ENCODE measurements at places on chromosomes 7 and 10. TPM values are rescaled to one million over a fixed set of nuclear protein-coding genes. Genes with fewer than 3 reads are reported as not detected.

DNA sequence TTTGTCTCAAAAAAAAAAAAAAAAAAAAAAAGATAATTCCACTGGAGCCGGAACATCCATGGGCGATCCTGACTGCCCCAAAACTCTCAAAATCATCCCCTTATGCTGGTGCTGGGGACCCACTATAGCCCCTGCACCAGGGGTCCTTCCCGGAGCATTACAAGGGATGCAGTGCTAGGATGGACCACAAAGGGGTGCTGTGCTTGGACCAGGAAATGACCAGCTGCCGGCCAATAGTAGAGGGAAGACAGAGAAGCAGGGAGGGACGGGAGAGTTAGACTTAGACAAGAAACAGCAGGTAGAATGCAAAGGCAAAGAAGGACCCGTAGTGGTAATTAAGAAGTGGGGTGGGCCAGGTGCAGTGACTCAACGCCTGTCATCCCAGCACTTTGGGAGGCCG is 40.5 kb downstream of the RCC1L start:
- DNase-seq = peak; percentile 74

GRCh38 chr7:7100432-7100849 is 81.9 kb upstream of the C1GALT1 start:
- DNase-seq = peak; percentile 83

DNA sequence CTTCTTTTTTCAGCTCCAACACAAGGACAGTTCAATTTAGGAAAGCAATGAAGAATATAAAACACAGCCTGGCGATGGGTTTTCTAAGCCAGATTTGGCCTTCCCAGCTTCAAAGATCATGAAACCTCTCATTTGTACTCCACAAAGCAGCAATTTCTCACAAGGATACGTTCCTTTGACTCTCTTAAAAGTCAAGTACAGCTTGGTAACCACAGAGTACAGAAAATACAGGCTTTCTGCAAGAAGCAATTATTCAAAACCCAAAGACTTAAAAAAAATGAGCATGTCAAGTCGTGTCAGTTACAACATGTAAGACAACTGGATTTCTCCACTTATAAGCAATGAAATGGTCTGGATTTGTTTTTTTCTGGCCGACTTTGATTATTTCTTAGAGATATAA is 321.4 kb downstream of the FGFR2 start:
- no peak for DNase-seq

DNA sequence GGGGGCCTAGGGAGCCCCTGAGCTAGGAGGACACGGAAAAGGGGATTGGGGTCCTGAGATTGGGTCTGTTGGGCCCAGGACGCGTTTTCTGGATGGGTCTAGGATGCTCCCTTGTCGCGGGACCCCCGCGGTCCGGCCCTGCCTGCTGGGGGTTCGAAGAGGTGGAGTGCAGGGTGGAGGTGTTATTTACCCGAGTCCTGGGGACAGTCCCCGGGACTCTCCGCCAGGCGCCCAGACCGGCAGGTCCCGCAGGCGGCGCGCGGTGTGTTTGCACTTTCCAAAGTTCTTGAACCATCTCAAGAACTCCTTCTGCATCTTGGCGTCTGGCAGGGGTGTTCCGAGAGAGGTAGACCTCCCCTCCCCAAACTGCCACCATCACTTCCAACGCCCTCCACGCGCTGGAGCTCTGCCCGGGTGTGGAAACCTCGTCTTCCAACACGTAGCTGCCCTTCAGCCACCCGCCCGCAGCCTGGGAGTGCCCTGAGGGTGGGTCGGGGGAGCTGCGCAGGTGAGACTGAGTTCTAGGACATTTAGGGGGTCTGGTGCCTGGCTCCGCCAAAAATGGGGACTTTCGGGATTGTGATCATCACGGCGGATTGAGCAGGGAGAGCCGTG is 569 bp downstream of the CAV1 start:
- DNase-seq = peak; percentile 56

- DNase-seq = no peak
Measured at GRCh38 chr7:30038196-30038980, 10.2 kb downstream of the PLEKHA8 start.

GRCh38 chr7:37775921-37776320 is 72.5 kb upstream of the NME8 start:
- DNase-seq = no peak

- no peak for DNase-seq
Measured at GRCh38 chr7:22052674-22053365, 107.1 kb upstream of the CDCA7L start.

DNA sequence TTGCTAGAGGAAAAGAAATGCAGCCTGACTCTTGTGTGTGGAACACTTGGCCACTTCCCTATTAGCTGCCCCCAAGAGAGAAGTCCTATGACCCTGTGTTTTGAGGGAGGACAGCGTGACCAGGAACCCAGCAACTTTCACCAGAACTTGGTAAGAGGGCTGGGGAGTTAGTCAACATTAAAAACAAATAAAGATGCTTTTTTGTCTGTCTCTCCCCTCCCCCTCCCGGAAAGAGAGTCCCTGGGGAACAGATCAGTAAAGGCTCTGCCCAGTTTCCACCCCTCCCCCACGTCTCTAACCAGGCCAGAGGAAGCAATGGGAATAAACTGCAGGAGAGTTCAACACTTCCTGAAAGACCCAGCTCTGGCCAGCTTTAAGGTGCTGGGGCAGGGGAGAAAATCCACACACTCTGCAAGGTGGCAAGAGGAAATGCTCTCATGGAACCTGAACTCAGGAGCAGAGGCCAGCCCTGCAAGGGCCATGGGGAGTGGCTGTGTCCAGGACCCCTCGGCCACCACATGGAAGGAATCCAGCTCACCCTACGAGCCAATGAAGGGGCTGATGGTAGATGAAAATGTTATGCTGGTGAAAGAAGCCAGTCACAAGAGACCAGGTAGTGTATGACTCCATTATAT is 21.5 kb downstream of the SH3PXD2A start:
- DNase-seq = peak; percentile 57

DNA sequence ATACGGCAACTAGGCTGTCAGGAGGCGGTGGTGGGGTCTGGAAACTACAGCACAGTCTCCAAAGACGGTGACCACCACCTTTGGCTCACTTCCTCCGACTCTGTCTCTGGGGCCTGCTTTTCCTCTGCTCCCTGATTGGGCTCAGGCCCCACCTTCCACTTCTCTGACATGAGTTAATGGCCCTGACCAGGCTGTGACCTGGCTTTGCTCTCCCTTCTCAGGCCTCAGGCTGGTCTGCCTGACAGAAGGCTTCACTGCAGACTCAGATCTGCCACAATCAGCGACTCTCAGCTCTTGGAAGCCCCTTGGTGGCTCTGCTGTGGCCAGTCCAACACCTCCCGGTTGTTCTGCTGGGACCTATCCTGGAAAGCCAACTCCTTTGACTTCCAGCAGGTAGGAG is 7.7 kb downstream of the STYXL1 start:
- DNase-seq = no peak

DNA sequence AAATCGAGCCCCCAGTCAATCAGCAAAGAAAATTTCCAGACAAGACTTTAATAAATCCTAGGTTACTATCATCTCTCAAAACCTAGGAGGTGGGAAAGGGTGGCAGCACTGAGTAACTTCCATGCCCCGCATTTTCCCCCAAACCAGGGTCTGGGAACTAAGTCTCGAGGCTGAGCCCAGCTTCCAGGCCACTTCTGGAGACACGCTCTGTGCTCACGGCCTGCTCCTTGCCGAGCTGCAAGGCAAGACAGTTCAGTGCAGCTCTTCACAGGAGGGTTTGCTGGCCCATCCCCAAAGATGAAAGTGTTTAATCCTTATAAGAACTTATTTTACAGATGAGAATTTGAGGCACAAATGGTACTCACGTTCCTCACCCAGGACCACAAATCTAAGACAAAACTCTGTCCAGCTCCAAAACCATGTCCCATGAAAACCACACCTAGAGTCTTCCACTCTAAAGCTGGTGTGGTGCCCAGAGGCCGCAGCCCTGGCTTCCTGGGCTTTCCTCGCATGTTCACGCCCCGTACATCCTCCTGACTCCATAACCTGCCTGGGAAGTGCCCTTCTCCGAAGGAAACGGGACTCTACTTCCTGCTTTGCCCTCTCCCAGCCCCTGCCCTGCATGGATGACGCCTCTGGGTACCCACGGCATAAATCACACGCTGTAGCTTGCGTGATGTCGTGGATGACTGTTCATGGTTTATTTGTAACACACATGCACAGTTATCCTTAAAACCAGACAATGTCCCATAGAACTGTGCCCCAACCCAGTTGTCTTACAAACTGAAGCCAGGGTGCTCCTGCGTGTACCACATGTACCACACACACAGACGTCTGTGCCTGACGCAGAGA is 201.2 kb downstream of the DIP2C start:
- DNase-seq = no peak

DNA sequence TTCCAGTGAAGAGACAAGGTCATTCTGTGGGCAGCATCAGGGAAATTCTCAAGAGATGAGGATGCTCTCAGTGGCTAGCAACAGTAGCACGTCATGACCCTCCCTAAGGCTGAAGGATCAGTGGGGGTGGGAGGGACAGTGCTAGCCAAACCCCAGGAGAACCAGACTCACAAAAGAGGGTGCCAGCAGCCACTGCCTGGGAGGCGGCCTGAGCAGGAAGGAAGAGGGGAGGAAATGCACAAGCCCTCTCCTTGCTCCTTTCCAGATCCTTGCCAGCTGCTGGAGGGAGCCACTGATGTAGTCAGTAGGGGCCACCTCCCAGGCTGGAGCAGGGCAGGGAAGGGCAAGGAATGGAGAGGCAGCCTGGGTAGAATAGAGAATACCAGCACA is 302.7 kb downstream of the RPS24 start:
- DNase-seq = no peak

Gene OR2A12
- total RNA-seq = not detected

Gene R3HCC1L
- 15.5 TPM for total RNA-seq

Gene ZPBP
- total RNA-seq = not detected

Gene GNAT3
- total RNA-seq = not detected

Gene ADO
- 31.6 TPM for total RNA-seq

Gene TMEM229A
- 0.46 TPM for total RNA-seq

Gene PNLIP
- not detected for total RNA-seq
